Forelimb muscle (tissue), 1 donor: ENCODE measurements at places on chromosomes 16 and 17.

DNA sequence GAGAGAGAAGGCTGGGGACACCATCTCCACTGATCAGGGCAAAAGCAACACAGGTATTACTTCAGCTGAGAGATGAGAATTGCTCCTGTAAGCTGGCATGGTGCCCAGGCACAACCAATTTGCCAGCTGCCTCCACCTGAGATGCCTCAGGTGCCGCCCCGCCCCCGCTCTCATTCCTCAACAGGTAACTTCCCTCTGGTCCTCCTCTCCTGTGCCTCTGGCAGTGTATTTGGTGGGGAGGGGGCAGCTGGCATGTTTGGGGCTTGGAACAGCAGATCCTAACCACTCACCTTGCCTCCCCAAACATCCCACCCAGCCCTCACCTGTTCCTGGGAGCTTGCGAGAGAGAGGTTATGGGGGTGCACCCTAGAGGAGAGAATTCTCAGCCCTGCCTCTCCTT is 2.9 kb upstream of the SRCIN1 start:
- DNase-seq = no peak

DNA sequence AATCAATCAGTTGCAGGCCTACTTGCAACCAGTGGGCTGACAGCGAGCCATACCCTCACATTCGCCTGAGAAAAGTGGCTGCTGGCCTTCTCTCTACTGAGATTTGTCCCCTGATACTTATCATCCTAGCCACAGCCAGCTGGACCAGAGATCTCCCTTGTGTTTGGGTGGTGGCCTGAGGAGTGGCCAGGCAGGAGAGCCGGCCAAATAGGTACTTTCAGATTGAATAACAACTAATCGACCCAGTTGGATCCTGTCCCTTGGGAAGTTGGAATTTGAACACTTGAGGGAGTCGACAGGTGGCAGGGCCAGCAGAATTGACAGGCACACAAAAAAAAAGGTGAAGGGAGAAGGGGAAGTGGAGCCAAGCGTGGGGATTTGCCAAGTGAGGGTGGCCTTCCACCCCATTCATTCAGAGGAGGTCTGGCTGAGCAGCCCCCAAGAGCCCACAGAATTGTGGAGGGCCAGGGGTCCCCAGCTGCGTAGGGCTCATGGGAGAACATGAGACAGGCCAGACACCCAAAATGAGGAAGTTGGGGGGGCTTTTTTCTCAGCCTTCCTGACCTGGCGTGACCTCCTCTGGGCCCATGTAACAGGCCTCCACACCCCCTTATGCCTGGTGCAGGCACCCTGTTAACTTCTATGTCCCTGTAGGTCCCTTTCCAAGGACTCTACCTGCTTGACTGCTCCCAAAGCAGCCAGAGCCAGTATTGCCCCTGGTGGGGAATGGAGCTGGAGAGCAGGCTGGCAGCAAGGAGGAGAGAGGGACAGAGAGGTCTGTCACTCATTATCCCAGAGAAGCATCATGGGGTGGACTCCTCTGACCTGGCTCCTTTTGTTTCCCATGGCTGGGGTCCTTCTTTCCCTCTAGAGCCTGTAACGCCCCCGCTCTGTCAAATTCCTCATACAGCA is 2.9 kb upstream of the RANGRF start:
- DNase-seq = no peak

DNA sequence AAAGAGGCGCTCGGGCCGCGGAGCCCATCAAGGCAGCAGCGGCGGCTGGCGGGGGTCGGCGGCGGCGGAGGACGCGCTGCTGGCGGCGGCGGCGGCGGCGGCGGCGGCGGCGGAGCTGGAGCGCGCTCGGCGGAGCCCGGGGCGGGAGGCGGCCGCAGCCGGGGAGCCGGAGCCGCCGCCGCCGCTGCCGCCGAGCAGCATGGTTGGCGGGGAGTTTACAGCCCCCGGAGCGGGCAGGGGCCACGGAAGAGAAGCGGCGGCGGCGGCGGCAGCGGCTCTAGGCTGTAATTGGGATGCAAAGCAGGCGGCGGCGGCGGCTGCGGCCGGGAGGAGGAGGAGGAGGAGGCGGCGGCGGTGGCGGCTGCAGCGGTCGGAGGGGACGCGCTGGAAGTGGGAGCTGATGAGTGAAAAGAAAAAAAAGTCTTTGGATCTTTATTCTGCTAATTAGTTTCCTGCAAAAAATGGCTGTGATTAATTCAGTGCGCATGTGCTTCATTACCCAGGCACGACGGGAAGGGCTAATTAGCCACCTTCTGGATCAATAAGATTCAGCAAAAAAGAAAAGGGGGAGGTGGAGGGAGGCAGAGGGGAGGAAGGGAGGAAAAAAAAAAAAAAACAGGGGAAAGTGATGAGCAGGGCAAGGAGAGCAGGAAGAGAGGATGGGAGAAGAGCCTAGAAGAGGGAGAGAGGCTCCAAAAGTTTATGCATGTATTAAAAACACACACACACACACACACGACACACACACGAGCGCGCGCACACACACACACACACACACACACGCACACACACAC is 10.9 kb upstream of the ZFHX3 start:
- no peak for DNase-seq

DNA sequence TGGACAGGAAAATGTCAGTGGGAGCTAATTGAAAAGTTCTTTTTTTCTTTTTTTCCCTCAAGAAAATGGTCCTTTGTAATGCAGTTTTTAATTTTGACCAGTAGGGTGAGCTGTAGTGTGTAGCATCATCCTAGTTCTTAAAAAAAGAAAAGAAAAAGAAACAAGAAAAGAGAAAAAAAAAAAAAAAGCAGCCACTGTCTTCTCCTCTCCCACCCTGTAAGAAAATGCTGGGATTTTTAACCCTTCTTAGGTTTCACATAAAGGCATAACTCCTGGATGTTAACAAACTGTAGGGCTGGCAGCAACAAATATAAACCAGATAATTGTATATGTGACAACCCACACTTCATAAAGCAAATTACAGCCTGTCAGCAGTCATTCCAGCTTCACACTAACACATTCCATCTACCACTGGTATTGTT is 78.1 kb downstream of the SKAP1 start:
- DNase-seq = peak; percentile 20

- DNase-seq = no peak
These were observed 720 bp upstream of the BCKDK start for GRCh38 chr16:31107465-31107867.

DNA sequence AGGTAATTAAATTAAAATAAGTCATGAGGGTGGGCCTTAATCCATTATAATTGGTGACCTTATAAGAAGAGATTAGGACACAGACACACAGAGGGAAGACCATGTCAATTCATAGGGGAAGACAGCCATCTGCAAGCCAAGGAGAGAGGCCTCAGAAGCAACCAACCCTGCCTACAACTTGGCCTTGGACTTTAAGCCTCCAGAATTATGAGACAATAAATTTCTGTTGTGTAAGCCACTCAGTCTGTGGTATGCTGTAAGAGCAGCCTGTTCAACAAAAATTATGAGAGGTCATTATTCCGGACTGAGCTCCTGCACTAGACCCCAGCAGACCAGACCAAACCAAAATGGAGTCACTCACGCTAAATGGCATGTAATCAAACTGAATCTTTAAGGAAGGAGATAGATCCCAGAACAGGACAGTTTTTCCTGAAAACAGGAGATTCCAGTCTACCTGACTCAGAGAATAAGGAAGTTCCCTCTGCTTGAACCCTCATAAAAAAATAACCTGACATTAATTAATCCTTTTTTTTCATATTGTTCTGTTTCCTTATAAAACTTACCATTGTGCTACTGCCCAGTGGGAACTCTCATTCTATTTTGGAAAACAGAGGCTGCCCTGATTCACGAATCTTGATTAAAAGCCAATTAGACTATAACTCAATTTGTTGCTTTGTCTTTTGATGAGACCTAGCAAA is 74.3 kb downstream of the DNAH3 start:
- no peak for DNase-seq

DNA sequence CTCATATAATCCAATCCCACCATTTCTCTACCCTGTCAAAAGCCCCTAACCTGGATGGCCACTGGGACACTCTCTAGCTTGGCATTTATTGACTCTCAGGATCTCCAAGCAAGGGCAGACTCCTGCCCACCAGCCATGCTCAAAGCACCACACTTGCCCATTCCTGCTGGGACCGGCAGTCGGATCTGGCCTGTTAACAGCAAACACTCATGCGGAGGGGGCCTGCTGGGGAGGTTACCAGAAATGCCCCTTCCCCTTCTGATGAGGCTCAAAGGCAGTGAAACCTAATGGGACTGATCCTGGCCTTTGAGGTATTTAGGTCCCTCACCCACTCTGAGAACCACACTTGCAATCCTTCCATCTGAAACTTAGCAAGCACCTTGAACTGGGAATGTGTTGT is 6.5 kb upstream of the CCL1 start:
- no peak for DNase-seq

DNA sequence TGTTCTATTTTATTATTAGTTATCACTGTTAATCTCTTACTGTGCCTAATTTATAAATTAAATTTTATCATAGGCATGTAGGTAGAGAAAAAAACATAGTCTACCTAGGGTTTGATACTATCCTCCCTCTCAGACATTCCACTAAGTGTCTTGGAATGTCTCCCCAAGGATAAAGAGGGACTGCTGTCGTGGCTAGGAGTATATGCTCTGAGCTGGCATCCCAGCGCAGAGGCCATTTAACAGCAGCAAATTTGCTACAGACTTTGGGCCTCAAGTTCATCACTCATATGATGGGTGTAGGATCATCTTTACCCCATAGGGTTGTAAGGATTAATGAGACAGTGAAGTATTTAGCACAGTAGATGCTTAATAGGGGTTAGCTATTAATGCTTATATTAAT is 56.7 kb downstream of the ZFHX3 start:
- DNase-seq = no peak

- DNase-seq = no peak
These were observed 5.1 kb upstream of the C1QTNF8 start for GRCh38 chr16:1101133-1101532.

GRCh38 chr17:48313096-48313755 is 116.8 kb downstream of the SKAP1 start:
- DNase-seq = no peak

- no peak for DNase-seq
These were observed 93.4 kb upstream of the CCL2 start for GRCh38 chr17:34161690-34162089.

DNA sequence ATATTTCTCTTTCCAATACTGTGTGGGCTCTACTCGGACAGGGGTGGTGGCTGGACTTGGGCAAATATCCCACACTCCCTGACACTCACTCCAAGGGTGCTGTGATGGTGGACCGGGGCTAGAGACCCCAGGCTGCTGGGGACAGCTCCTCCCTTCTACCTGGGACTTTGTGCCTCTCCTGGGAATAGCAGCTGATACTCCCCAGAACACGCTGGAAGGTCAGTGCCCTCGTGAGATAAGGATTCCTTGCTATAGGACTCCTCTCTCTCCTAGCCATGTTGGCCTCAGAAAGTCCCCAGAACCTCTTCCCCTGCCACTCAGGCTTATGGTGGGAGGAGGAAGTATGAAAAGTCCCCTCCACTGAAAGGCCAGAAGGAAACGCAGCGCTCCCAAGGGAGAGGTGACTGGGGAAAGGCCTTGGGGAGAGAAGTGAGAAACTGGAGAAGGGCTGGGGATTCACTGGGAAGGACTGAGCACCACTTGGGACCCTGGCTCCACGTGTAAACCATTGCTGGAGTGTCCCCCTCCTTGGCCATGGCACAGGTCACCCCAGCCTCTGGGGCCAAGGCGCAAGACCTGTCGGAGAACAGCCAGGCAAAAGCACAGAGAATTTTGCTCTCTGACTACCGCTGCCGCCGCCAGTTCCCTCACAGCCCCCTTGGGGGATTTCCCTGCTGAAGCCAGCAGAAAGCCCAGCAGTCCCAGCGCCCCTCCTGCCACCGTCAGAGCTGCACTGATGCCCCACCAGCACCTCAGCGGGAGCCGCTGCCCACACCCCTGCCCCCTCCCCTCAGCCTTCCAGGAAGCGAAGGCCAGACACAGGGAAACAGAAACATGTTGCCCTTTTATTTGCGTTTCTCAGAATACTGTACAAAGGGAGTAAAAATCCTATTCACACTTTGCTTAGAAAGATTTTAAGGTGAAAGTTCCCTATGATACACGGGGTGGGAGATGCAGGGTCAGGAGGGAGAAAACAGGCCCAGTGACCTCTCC is 2.1 kb upstream of the GSDMB start:
- no peak for DNase-seq

DNA sequence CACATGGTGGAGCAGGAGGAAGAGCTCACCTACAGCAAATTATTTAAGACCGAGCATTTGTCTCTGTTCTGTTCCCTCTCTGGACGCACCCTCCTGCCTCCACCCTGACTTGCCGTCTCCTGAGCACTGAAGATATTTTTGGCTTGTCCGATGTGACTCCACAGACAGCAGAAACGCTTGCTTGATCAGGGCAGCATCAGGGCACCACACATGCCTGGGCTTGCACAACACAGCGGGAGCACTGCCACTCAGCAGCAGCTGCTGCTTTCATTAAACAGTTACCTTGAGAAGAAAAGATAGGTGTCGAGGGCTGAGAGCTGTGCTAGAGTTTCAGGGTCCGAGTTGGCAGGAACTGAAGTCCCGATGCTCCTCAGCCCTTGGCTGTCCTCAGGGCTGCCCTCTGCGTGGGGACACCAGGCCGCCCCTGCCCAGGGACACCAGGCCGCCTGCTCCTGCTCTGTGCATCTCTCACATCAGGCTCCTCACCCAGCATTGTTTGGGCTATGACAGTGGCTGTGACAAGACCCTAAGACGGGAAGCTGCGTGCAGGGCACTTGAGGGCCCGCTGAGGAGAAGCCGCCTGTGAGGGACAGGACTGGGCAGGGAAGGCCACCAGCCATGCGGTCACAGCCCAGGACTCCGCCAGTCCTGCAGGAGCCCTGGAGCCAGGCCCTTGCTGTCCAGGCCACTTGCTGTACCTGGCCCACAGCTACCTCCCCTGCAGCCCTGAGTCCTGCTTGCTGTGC is 21.3 kb upstream of the CDH15 start:
- DNase-seq = no peak

GRCh38 chr17:7588553-7589203 is 1.2 kb downstream of the SOX15 start:
- no peak for DNase-seq

- no peak for DNase-seq
These were observed 3.8 kb downstream of the SNX29 start for GRCh38 chr16:11980136-11980844.

DNA sequence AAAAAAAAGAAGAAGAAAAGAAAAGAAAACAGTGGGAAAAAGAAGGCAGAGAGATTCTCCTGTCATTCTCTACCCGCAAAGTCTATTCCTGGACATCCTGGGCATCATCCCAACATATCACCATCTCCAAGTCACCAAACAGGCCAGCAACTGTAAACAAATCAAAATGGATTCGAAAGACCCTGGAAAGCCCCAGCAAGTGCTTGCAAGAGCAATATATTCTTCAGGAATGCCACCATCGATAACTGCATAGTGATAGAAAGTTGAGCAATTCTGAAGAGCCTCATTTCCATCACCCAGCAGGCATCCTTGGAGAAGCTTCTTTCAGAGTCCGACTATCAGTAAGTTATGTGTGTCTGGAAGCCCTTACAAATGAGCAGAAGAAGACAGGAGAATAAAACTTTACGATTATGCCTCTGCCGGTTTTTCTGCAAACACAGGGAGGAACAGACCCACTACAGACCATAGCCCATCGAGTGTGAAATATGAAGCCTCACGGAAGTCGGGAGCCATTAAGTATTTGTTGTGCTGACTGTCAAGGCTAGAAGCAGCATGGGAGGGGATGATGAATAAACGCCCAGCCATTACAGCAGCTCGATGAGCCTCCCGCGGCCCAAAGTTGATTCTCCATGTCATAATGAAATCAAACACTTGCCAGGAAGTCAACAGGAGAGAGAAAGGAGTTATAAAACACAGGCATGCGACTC is 64.5 kb upstream of the SEC14L1 start:
- no peak for DNase-seq
